ENCODE measurements at places on chromosomes 3 and 15.

DNA sequence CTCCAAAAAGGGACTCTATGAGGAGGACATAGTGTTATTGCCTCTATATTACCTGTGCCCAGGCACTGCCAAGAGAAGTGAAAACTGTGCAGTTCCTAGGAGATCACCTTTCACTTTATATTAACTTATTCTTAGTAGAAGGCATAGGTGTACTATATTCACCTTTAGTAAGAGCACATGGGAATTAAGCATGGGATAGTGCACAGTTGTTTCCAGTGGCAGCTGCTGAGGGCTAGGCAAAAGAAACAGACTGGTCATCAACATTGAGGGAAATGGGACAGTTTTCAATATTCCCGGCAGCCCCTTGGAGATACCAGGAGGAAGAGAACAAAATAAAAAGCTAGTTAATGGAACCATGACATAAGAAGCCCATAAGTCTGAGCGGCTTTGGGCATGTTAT, 100.9 kb downstream of the PLCL2 start:
- DNase-seq, result no peak

DNA sequence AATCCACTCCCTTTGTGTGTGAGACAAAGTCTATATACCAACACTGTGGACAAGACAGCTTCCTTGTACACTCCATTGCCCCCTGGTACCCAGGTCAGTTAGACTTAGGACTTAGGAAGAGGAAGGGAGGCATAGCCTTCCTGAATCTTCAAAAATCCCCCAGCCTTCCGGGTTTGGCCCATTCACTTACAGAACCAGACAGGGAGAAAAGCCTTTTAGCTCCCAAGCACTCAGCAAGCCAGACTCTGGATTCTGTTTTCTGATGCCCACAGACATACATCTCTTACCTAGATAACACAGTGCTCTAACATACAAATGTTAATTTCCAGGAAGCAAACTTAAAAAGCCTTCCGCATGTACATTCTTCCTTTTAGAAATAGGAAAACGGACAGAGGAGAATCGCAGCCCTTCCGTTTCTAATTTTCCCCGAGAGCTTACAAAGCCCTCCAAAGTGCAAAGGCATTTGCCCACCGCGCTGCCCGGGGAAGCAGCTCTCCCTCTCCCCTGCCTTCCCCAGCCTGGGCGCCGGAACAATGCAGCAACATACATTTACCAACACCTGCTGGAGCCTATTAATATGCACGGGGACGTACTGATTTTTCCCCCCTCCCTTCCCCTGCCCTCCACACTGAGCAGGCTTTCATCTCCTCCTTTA, 442.0 kb downstream of the MAGI1 start:
- DNase-seq, result no peak

DNA sequence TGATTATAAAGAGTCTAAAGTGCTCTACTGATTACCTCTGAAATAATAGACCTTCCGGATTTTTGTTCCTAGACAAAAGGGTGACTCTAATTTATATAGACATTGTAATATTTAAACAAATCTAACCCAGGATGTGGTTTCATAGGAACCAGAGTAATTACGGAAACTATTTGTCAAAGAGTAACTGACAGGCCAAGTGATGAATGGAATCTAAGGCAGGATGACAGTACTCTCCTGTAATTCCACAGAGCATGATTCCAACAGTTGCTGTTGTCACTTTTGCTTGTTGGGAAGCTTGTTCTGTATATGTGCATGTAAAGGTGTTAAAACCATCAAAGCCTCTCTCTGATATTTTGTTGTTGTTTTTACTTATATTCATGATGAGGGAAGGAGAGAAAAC, 1141.0 kb downstream of the IGSF11 start:
- DNase-seq, result no peak

DNA sequence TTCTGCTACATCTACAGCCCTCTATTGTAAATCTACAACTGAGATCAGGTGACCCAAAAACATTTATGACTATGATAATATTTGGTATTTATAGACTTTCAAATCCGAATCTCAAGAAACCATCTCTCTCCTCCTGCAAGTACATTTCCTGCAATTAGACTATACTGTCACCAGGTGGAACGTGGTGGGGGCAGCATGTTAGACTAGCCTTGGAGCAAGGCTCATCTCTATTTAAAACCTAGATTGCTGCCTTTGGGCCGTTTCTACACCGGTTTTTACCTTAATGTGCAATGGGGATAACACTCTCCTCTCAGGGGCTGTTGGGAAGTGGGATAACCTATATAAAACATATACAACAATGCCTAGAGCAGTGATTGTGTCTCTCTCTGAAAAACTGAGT, 3.8 kb upstream of the KATNBL1 start:
- no peak for DNase-seq

DNA sequence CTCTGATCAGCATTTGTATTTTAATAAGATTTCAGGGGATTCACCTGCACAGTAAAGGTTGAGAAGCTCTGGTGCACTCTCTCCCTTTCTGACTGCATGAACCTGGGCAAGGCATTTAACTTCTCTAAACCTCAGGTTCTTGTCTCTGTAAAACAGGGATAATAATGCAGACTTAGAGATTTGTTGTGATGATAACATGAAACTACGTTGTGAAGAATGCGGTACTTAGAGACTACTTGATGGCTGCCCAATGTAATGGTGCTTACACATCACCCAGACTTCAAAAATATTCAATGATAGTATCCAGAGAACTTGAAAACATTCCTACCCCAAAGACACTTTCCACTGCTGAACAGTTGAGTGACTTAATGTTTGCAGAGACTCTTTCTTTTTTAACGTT, 19.8 kb upstream of the TNFSF10 start:
- DNase-seq, result no peak

- no peak for DNase-seq
Measured at GRCh38 chr15:54594115-54594514, 602.6 kb downstream of the RSL24D1 start.

- DNase-seq, result no peak
Measured at GRCh38 chr3:140334132-140334929, 343.5 kb upstream of the TRIM42 start.

DNA sequence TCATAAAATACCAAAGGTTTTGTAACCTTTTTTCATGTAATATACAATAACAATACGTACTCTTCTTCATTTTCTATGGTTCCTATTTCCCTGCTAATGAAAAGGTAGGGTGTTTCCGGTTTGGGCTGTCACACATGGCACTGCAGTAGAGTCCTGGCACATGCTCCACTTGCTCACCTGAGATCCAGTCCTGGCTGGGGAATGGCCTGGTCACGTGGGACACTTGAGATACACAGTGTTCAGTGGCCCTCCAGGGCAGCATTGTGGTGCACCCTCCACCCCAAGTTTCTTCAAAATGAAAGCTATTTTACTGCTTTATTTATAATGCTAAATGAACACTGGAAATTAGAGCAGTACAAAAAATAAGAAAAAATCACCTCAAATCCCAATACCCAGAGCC, 23.2 kb downstream of the MRPS25 start:
- no peak for DNase-seq
